Gastroesophageal sphincter (tissue), 4 donors: ENCODE measurements at places on chromosomes 3 and 15.

DNA sequence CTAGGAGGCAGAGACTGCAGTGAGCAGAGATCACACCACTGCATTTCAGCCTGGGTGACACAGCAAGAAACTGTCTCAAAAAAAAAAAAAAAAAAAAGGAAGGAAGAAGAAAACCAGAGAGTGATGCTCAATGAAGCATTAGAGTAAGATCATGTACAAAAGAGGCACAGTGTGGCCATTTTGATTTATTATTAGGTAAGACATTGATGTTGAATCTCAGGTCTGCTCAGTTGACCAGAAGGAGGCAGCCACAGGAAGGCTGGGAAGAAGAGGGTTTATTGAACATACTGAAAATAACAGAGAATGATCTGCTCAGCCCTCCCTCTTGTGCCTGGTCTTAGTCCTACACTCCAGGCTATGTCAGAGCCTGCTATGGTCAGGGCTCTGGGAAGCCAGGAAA is 15.6 kb downstream of the LRRK1 start:
- ATAC-seq: no peak

GRCh38 chr3:138747225-138747624 is 87.5 kb downstream of the PIK3CB start:
- no peak for ATAC-seq

DNA sequence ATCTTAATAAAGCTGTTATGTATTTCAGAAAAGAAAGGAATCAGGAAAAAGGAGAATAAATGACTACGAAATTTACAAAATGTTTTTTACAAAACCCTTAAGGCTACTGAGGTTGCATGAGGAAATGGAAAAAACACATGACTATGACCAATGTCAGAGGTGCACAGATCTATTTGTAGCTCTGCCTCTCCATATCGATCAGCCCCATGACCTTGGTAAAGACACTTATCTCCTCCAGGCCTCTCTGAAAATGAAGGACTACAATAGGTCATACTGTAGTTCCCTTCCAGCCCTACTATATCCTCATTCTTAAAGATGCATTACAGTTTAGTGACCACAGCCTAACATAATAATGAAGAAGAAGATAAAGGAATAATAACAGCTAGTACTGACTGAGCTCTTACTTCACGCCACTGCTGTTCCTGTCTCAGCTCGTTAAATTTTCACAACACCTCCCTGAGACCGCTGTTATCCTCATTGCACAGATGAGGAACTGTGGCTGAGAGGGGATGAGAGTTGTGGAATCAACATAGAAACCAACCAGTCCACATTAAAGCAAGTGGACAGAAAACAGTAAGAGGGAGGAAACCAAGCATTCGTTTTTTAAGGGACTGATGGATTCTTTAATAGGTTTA is 163.2 kb downstream of the MAGI1 start:
- no peak for ATAC-seq

DNA sequence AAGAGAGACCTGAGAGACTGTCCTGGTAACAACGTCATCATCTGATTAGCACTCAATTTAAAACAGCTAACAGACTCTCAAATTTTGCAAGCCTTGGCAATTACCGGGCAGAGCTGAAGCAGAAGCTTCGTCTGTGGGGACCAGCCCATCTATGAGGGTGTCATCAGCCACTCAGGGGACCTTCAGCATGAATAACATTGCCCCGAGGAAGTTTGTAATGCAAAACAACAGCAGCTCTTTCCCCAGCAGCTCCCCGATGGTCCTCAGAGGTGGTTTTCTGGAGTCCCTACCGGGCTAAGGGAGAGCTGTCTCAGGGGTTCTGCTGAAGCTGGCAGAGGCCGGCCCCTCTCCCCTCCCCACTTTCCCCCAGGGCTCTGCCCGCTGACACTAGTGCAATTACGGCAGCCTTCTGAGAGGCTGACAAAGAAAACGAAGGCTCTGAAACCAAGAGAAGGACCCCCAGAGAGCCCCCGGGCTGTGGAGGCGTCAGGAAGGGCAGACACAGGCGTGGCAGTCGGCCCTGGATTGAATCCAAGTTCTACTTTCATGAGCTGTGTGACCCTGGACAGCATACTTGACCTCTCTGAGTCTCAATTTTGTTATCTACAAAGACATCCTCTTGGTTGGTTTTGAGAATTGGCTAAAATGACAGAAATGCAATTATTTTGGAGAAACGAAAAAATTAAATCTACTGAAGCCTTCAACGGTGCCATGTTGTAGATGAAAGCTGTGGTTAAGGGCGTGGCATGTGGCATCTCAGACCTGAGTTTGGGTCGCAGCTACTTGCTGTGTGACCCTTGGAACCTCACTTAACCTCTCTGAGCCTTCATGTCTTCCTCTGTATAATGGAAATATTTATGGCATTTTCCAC is 102.1 kb upstream of the TLE3 start:
- no peak for ATAC-seq

DNA sequence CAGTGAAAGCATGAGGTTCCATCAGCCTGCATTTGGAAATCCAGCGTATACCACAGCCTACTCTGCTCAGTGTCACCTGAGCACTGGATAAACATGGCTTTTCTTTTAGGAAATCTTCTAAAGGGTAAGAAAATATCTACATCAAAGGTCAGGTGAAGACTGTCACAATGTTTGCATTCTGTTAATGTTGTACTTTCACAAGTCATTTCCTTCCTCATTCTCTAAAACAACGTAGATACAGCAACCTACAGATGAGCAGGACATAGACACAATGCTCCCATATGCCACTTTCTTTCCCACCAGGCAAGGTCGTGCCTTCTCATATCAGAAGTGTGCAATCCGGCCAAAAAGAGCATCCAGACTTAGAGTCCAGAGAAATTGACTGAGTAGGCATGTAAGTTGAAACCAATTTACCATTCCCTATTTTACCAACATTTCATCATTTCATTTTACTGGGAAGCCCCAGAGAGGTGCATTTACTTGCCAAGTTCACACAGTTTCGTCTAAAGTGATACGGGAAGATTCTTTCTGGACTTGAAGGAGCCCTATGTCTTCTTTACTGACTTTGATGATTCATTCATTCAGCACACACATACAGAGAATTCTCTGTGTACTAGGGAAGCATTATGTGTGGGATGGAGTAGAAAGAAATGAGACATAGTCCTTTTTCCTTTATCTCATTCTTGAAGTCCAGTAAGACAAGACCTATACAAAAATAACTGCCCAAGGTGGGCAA is 30.6 kb upstream of the LPP start:
- ATAC-seq: no peak

DNA sequence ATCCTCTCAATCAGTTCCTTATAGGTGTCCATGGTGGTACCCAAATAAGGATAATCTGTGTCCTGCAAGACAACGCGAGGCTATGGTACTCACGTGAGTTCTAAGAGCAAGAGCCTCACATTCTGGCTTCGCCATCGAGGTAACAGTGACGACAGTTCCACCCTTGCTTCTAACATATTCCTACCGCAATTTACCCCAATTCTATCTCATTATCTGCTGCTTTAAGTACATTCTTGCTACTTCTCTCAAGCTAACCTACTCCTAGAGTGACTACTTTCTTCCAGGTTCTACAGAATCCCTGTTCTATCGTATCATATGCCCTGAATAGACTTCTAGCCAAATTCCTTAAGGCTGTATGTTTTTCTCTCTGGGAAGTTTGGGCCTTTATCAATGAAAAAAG is 26.6 kb downstream of the TFRC start:
- no peak for ATAC-seq

- ATAC-seq: no peak
Measured at GRCh38 chr15:40242601-40243000, 3.7 kb downstream of the PAK6 start.
